ENCODE measurements at places on chromosomes 16 and 17.

DNA sequence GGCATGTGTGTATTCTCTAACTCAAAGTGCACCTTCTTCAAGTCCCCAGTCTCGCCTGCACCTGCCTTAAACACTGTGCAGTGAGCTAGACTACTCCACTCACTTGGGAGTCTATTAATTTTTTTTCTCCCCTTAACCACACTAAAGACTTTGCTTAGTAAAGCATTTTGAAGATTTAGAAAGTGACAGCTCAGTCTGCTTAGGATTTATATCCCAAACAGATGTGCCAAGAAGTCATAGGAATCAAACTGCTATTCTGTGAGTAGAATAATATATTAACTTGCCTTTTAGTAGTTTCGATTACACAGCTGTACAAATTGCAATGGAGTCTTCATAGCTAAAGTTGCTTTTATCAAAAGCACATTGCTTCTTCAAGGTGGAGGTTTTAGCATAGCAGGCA is 47.2 kb upstream of the MED13 start:
- no peak for DNase-seq

- no peak for DNase-seq
These were observed 27.4 kb downstream of the COPZ2 start for GRCh38 chr17:48010193-48010592.

- DNase-seq: peak; percentile 85
These were observed 21.1 kb downstream of the WIPI1 start for GRCh38 chr17:68435876-68436842.

GRCh38 chr17:70654706-70655105 is 485.4 kb downstream of the KCNJ2 start:
- no peak for DNase-seq

GRCh38 chr17:67479148-67479547 is 102.1 kb downstream of the PITPNC1 start:
- no peak for DNase-seq

- no peak for DNase-seq
These were observed 1093.2 kb upstream of the EEF2KMT start for GRCh38 chr16:6190776-6191175.

GRCh38 chr16:31167315-31167714 is 12.6 kb upstream of the FUS start:
- DNase-seq: no peak

GRCh38 chr17:50048146-50048720 is 7.7 kb upstream of the ITGA3 start:
- DNase-seq: no peak

DNA sequence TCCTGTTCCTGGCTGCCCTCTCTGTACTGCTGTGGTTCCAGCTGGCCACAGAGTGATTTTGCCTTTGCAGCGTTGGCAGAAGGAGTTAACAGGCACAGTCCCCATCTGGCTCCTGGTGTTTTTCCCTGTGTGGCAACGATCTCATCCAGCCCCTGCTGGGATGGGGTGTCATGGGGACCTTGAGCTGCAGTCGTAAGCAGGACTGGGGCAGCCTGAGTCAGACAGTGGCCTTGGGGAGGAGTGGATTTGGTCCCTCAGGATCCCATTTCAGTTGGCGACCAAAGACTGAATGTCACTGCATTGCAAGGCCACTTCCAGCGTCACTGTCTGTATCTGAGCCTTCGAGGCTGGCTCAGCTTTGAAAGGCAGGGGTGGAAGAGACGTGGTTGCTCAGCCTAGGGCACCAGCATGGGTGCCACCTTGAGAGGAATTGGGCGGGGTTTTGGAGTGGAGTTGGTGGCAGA is 11.9 kb downstream of the TMEM94 start:
- DNase-seq: no peak

GRCh38 chr17:15490634-15491261 is 23.3 kb upstream of the CDRT4 start:
- DNase-seq: peak; percentile 69

DNA sequence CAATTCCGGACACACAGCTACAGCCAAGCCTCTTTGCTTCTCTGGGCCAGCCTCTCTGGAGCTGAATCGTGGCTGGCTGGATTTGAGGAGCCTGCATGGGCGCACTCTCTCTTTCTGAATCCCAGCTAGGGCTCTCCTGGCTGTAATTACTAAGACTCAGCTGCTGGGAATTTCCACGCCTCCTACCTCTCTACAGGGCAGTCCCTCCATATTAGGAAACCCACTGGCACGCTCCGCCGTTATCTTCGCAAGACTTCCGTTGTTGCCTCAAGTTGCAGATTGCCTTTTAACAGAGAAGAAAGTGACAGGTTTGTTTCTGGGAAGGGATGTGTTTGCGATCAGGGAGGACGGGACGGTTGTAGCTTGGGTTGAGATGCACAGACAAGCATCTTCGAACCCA is 188.4 kb upstream of the NLRP1 start:
- no peak for DNase-seq

GRCh38 chr16:19882186-19882585 is 2.5 kb downstream of the GPRC5B start:
- no peak for DNase-seq

DNA sequence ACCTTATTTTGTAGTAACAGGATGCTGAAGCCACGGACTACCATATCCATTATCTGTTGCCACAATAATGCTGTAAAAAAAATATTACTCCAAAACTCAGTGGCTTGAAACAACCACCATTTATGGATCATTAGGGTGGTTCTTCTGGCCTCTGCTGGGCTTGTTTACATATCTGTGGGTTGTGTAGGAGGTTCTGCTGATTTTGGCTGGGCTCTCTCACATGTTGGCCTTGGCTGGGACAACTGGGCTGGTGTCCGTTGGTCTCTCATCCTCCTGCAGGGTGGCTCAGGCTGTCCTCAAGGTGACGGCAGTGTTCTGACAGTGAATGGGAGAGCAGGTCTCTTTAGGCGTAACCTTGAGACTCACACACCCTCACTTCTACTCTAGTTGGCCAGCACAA is 76.0 kb downstream of the GPR139 start:
- DNase-seq: no peak

GRCh38 chr16:86029131-86029741 is 130.3 kb downstream of the IRF8 start:
- peak; percentile 53 for DNase-seq

DNA sequence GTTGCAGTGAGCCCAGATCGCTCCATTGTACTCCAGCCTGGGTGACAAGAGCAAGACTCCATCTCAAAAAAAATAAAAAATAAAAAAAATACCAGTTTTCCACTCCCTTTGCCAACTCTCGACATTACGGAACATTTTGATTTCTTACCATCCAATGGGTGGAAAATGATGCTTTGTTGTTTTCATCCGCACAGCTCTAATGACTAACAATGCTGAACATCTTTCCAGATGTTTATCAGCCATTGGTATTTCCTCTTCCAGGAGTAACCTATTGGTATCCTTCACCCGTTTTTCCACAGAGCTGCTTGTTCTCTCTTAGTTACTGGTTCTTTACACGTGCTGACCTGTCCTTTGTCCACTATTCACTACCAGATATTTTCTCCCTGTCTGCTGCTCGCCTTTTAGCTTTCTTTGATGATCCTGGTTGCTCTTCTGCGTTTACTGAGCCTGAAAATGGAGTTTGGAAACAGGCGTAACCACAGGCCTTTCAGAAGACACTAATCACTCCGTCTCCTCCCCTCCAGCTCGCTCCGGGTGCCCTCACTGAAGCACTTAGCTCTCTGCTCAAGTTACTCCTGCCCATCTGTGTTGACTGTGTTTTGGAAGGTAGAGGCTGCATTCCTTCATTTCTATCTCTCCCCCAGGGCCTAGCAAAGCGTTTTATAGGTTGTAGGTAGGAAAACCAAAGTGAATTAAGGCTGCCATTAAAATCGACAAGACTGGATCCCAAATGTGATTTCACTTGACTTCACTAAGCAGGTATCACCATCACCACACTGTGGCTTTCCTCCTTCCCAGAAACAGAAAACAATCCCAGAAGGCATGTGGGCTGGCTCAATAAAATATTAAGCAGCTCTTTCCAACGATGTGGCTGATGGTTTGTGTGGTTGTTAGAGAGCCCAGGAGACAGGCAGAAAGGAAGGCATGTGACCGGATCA is 8.9 kb downstream of the SHPK start:
- DNase-seq: no peak

GRCh38 chr17:47690121-47690520 is 3.8 kb upstream of the TBKBP1 start:
- DNase-seq: no peak

DNA sequence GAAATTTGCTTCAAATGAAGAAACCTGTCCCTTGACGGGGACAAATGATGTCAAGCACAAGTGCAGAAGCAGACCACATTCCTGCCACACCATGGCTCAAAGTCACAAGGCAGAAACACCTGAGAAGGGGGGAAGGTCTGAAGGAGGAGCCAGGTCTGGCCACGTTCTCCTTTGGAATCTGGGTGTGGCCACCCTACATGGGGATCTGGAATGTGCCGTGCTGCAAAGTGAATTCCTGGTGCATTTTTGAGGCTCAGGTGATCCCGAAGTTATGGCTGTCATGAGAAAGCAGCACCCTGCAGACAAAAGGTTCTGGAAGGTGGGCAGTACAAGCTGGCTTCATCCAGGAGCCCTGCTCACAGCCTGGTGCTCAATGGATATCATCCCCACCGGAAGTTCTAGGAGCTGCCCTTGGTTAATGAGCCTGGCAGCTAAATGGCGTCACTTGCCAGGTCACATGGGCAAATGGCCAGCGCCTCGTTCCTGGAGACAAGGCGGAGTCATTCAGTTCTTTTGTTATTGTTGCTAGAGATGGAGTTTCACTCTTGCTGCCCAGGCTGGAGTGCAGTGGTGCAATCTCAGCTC is 20.1 kb upstream of the ADCY9 start:
- no peak for DNase-seq

DNA sequence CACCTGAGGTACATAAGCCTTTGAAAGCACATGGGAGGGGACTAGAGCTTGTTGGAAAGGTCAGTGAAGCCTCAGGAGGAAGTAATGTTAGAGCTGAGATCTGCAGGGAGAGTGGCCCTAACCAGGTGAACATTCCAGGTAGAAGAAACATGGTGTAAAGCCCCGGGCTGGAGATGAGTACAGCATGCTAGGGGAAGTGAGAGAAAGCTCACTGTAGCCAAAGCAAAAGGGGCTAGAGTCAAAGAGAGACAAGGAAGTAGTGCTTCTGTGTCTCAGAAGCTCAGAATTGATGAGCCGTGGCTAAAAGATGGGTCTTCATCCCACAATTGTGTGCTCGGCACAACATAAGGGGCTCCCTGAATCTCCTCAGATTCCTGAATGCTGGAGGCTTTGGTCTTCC is 481.8 kb downstream of the XYLT1 start:
- DNase-seq: no peak

DNA sequence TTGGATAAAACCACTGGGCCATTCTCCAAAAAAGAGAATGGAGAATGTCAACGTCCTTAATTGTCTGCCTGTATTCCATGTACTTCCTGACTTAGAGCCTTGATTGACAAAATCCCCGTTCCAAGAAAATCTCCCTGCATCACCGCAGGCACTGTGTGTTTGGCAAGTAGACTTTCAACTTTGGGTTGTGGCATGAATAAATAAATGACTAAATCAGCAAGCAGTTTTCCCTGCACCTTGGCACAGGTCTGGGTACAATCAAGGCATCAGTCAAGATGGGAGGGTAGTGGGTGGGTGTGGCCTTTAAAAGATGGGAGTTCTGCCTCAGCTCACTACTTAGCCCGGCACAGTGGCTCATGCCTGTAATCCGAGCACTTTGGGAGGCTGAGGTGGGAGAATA is 248.5 kb upstream of the RPL38 start:
- no peak for DNase-seq

DNA sequence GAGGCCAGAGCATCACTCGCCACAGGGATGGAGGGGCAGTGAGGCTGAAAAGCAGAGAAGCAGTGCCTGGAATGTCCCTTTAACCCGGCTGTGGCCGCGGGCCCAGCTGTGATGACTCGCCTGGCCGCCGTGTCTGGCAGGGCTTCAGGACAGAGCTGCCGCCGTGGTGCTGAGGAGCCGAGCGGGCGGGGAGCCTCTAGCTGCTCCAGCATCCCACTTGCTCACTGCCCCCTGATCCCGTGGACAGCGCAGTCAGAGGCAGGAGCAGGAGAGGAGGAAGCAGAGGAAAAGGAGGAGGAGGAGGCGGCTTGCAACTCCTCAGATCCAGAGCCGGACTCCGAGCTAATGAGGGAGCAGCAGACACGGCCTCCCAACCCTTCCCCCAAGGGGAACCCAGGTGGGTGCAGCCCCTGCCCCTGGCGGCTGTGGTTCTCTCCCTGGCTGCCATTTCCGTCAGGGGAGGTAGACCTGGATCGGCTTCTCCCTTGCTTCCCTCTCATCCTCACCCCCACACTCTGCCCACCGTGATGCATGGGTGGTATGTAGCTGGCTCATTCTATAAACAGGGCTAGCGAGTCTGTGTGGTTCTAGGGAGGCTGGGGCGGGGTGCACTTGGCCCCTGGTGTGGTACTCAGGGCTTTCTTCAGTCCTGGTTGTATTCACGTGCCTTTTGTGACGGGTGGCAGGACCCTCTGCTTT is 165.7 kb downstream of the CMIP start:
- no peak for DNase-seq

DNA sequence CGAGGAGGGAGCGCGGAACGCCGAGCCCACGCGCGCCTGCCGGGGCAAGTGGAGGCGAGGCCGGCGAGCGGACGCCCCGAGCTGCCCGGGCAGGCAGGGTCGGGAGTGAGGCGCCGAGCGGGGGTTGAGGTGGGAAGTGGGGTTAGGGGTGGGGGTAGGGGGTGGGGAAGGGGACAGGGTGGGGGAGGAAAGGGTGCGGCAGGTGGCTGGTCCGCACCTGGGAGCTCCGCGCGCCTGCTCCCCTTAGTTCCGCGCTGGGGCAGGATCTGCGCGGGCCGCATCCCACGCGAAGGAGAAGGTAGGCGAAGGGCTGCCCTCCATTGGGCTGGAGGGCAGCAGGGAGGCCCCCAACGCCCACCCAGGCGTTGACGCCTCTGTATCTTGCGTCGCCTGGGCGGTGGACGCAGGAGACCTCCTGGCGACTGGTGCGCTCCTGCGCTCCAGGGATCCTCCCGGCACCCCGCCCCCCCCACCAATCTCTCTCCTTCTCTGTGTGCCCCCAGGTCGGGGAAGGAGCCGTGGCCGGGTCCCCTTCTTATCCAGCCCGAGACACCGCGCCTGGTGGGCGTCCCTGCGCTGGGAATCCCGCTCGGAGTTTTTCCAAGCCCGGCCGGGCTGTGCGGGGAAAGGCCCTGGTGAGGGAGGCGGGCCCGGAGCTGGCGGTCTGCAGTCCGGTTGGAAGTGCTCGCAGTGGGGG is 51.3 kb upstream of the AMZ2 start:
- no peak for DNase-seq

GRCh38 chr17:21204935-21205334 is 9.0 kb downstream of the TMEM11 start:
- no peak for DNase-seq

DNA sequence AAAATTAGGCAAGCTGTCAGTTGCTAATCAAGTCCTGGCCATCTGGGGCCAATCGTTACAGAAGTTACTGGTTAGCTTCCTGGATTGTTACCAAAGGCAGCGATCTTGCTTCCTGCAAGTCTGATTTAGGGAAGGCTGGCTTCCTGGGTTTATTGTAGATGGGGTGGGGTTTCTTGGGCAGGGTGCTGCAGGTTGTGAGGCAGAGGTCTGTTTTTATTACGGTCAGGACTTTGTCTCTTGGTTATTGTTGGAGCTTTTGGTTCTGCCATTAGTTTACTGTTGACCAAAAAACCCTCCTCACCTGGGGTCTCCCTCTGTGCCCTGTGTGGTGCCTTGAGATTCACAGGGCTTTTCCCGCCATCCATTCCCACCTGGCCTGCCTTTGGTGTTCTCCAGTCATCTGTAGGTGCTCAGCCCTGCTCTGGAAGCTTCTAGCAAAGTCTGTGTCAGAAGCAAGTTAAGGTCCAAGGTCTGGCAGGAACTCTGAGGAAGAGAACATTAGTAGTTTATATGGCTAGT is 36.9 kb downstream of the SLC47A1 start:
- no peak for DNase-seq

Measured in ecto neural progenitor cell (in vitro differentiated cells).